ENCODE measurements at places on chromosomes 7 and 10.

DNA sequence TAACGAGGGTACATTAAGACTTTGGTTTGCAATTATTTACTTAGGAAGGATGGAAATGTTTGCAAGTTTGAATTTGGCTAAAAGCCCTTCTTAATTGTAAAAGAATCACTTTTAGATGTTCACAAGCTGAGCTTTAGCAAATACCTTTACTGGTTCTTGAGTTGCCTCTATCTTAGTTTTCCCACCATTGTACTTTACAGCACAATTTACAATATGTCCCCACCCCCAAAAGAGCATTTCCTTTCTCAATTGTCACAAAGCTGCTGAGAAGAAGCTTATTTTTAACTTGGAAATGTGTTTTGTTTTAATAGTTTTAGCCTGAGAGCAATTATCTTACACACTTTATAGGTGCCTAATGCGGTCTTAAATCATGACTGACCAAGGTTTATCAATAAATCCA, 81.1 kb downstream of the MET start:
- DNase-seq: no peak

- no peak for DNase-seq
Observed at GRCh38 chr10:46239993-46240683, 46.7 kb upstream of the ANTXRL start.

DNA sequence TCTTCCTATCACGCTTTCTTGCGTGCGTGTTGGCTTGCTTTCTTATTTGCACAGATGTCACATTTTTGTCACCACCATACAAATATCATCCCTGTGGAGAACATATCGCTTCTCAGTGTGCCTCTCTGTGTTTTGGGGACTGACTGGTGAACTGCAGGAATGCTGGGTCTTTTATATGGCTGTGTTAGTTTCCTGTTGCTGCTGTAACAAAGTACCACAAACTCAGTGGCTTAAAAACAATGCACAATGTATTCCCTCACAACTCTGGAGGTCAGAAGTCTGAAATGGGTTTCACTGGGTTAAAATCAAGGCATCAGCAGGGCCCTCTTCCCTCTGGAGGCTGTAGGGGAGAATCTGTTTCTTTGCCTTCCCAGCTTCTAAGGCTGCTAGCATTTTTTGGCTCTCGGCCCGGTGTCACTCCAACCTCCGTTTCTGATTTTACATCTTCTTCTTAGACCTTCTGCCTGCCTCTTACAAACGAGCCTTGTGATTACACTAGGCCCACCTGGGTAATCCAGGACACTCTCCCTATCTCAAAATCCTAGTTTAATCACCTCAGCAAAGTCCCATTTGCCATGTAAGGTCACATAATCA, 82.0 kb downstream of the LRMDA start:
- DNase-seq: no peak

DNA sequence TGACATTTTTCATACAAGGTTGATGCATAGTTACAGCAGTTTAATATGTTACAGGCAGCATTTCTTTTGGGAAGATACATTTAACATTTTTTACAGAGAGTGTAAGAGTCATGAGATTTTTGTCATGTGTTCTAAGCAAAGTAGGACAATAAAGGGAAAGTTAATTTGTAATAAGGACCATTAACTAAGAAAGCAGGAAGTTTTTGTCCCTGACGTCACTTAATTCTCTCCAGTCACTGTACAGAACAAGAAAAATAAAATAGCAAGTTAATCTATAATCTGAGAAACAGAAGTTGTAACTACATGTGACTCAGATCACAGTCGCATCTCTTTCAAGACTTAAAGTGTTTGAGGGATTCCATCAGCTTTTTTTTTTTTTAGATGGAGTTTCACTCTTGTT, 49.5 kb upstream of the CAPZA2 start:
- no peak for DNase-seq

DNA sequence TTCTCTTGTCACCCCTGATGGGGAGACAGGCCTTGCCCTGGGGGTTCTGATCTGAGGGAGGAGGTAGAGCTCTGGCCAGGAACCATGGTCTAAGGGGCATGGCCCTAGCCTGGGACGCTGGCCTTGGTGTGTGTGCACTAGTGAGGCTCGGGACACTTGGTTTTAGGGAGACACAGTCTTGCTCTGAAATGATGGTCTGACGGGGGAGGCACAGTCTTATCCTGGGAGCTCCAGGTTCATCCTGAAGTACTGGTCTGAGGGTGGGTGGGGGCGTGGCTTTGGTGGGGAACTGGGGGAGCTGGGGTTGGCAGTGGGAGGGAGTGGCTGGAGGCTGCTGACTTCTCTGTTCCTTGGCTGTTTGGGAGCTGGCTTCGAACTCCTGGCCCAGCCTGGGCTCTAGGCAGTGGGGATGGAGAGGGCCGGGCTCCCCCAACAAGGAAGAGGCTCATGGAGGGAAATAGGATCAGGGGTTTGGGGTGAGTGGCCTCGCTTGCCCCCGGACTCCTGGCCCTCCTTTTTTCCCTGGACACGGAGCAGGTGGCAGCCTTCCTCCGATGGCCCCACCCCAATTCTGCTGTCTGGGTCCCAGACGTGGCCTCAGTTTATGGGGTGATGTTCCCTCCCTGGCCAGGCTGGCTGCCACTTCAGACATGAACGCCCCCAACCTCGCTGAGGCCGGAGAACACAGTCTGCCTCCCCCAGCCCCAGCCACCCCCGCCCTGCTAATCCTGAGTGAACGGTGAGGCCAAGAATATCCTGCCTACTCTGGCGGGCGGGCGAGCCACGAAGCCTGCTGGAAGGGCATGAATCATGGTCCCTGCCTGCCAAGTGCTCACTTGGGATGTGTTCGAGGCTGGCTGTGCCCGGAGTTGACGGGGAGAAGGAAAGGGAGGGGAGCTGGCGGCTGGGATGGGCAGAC, 43.5 kb downstream of the TMEM270 start:
- no peak for DNase-seq

- DNase-seq: no peak
Observed at GRCh38 chr10:109892117-109892516, 31.2 kb downstream of the XPNPEP1 start.

GRCh38 chr7:155129789-155130188, 59.7 kb downstream of the HTR5A start:
- DNase-seq: no peak

DNA sequence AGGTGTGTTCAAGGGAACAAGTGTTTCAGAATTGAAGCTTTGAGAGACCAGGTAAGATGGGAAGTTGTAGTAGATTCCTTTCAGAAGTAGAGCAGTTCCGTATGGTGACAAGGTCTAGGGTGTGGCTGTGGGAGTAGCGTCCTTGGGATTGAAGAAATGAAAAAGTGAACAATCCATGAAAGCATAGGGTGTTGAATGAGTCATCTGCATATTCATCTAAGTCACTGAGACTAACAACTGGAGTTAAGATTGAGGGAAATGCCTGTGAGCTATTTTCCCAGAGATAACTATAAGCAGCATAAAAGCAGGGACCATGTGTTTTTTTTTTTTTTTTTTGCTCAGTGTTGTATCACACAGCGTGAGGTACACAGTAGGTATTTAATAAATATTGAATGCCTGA, 134.8 kb downstream of the PHTF2 start:
- no peak for DNase-seq
